ENCODE measurements at places on chromosomes 16 and 17. TPM values are rescaled to one million over a fixed set of nuclear protein-coding genes. Genes with fewer than 3 reads are reported as not detected.

- H3K36me3 ChIP-seq: no peaks in the 10 kb centered on the region
- H3K4me3 ChIP-seq: no peak overlapping the region
- no peaks in the 10 kb centered on the region for H3K4me1 ChIP-seq
- no peak overlapping the region for H3K27ac ChIP-seq
- H3K27me3 ChIP-seq: no peaks in the 10 kb centered on the region
- DNase-seq: no peak
These were observed 204.1 kb upstream of the NLRP1 start for GRCh38 chr17:5788266-5788900.

DNA sequence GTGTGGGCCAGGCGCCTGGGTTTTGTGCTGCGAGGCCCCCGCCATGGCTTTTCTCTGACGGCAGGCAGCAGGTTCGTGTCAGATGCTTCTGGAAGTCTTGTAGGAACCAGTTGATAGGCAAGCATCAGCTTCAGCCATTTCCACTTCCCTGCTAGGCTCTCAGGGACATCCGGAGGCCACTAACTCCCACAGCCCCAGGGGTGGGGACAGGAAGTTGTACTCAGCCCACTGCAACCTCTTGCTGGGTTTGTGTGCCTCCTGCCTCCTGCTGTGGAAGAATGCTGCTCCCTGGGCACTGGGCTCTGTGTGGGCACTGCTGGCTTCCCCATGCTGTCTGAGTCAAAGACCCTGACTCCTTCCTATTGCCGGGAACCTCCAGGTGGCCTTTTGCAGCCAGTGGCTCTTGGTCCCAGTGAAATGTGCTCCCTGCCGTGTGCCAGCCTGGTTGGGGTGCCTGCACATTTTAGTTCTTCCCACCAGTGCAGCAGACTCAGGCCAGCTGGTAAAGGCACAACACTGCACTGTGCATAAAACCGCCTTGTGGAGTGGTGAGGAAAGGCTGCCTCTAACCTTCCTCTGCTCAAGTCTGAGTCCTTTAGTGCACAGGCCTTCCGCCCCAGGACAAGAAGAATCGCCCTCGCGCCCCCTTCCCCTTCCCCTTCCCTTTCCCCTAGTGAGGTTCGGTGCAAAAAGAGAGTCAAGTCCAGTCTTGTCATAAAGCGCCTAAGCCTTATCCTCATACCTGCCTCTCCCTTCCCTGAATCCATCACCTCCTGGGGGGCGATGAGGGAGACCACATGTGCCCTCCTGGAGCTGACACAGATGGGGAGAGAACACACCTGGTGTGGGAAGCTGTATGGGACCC lies 16.6 kb downstream of the LDHD start:
- no peaks in the 10 kb centered on the region for H3K36me3 ChIP-seq
- no peaks in the 10 kb centered on the region for H3K27me3 ChIP-seq
- no peak overlapping the region for H3K27ac ChIP-seq
- DNase-seq: no peak
- peaks cover 36% of the 10 kb centered on the region for H3K4me1 ChIP-seq

DNA sequence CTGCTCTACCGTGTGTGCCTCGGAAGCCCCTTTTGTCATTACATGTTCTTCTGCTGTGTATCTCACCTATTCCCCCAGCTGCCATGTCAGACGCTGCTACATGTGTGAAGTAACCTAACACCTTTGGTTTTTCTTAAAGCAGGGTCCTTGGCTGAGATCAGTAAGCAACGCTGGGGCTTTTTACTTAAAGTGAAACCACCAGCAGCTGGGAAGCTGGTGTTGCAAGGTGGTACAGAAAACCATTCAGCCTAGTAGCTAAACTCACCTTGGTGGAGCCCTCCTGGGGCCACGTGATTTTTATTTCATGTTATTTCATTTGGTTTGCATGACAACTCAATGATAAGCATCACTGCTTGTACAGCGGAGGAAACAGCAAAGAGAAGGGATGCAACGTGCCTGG lies 62.6 kb downstream of the PLCG2 start:
- H3K36me3 ChIP-seq: no peaks in the 10 kb centered on the region
- H3K4me1 ChIP-seq: no peaks in the 10 kb centered on the region
- DNase-seq: no peak

GRCh38 chr17:75927286-75927922 lies 13.4 kb downstream of the FBF1 start:
- H3K36me3 ChIP-seq: no peaks in the 10 kb centered on the region
- no peak for DNase-seq
- H3K4me3 ChIP-seq: no peak overlapping the region
- H3K4me1 ChIP-seq: no peaks in the 10 kb centered on the region
- no peaks in the 10 kb centered on the region for H3K27me3 ChIP-seq
- no peak overlapping the region for H3K27ac ChIP-seq

DNA sequence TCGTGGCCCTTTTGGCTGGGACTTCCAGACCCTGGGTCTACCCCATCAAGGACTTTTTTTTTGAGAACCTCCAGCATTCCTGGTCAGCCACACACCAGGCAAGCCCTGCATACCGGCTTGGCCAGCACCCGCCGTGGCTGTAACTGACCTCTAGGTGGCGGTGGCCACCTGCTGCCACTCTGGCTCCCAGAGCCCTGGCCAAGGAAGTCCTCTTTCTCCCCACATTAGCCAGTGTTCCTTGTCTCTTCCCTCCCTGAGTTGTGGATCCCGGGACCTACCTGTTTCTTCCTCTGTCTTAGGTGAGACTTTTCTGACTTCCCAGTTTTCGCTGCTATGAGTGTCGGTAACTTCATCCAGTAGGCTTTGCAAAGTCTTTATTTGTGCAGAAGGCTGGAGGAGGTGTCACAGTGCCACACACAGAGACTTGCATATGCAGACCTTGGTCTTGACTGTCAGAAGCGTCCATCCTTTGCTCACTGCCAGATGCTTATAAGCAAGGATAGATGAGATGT lies 348.3 kb downstream of the CPPED1 start:
- H3K27me3 ChIP-seq: no peaks in the 10 kb centered on the region
- H3K36me3 ChIP-seq: no peaks in the 10 kb centered on the region
- H3K4me1 ChIP-seq: no peaks in the 10 kb centered on the region
- DNase-seq: peak; percentile 66
- no peak overlapping the region for H3K27ac ChIP-seq

DNA sequence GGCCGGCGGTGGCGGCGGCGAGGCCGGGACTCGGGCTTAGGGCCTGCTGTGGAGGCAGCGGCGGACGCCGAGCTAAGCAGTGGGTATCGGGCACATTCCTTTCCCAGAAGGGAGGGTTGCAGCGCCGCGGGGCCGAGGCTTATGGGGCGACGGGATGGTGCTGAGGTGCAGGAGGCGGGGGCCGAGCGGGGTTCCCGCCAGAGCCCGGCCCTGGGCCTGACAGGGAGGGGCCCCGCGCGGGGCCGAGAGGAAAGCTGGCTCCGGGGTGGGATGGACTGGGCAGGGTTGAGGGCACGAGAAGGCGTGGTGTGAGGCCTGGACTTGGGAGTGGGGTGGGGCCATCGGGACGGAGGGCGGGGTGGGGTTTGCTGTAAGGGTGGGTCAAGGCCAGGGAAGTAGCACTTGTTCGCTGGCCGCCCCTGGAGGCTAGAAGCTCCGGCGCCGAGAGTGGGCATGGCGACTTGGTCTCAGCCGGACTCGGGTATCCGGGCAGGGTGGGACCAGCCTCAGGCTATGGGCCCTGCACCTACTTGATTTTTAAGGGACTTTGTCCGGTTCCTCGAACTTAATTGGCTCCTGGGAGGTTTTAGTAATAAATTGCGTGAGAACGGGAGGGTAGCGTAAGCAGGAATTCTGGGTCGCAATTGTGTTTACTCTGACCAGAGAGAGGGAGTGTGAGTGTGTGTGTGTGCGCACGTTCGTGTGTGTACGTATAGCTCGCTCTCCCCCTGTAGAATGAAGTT lies 396 bp downstream of the NFE2L1 start:
- H3K4me3 ChIP-seq: peak overlapping the region; percentile 59
- no peaks in the 10 kb centered on the region for H3K36me3 ChIP-seq
- DNase-seq: peak; percentile 88
- peak overlapping the region; percentile 95 for H3K27ac ChIP-seq
- H3K27me3 ChIP-seq: no peaks in the 10 kb centered on the region

GRCh38 chr16:27322858-27323780 lies 9.3 kb downstream of the IL4R start:
- peak overlapping the region; percentile 20 for H3K27ac ChIP-seq
- H3K27me3 ChIP-seq: no peaks in the 10 kb centered on the region
- peaks cover 70% of the 10 kb centered on the region for H3K4me1 ChIP-seq

GRCh38 chr16:54210452-54211125 lies 76.0 kb downstream of the IRX3 start:
- H3K4me3 ChIP-seq: no peak overlapping the region
- no peaks in the 10 kb centered on the region for H3K4me1 ChIP-seq
- no peaks in the 10 kb centered on the region for H3K36me3 ChIP-seq
- no peak overlapping the region for H3K27ac ChIP-seq
- DNase-seq: no peak

DNA sequence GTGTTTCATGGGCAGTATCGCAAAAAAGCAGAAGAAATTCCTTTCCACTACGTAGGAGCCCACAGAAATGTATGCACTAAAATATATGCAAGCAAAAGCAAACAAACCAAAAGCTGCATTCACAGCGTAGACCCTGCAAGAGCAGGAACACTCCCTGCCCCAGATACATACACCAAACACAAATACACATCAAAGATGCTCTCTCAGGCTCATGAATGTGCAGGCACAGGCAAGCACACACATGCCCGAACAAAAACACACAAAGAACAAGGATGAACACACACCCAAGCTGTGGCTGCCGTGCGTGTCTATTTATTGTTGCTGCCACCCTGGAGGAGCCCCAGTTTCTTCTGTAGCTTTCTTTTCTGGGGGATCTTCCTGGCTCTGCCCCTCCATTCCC lies 1.7 kb downstream of the NUPR1 start:
- no peaks in the 10 kb centered on the region for H3K36me3 ChIP-seq
- DNase-seq: no peak
- peak overlapping the region; percentile 90 for H3K27ac ChIP-seq
- H3K4me1 ChIP-seq: peaks cover 66% of the 10 kb centered on the region

DNA sequence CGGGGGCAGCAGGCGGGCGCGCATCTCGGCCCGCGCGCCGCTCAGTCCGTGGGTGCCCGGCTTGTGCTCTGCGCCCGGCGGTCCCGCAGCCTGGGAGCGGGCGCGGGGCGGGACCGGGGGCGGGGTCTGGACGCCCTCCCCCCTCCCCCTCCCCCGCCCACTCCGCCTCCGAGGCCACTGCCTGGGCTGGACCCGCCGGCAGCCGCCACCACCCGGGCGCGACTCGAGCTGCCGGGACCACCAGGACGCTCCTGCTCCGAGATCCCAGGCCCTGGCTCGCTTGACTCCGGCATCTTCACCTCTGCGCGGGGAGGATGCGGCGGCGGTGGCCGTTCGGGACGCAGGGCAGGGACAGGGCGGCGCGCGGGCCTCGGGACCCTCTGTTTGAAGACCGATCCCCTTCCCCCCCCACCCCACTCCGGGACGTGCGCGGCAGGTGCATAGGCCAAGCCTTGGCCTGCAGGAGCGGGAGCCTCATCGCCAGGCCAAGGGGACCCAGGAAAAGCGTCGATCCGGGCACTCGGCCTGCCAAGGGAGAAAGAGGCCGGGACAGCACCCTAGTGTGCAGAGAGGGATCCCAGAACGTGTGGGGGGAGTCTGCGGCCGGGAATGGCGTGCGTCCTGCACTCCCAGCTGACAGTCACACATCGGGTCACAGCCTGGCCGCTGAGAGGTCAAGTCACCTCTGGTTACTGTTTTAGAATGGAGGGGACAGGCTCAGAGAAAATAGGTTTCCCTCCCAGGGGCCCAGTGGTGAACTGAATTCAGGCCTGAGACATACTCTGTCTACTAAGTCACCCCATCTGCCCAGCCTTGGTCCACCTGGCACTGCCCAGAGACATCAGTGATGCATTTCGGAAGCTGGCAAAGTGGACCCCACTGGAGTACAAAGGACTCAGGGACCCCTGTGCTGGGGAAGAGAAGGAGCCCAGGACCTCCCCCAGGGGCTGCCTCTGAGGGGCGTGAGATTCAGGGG lies at the start of gene HS3ST6:
HS3ST6 (minus strand) TSS at position 65 of the 976 bp plus-strand sequence. CDS start 92 bp downstream, outside the sequence.
- H3K4me3 ChIP-seq: no peak within 1 kb of the TSS

DNA sequence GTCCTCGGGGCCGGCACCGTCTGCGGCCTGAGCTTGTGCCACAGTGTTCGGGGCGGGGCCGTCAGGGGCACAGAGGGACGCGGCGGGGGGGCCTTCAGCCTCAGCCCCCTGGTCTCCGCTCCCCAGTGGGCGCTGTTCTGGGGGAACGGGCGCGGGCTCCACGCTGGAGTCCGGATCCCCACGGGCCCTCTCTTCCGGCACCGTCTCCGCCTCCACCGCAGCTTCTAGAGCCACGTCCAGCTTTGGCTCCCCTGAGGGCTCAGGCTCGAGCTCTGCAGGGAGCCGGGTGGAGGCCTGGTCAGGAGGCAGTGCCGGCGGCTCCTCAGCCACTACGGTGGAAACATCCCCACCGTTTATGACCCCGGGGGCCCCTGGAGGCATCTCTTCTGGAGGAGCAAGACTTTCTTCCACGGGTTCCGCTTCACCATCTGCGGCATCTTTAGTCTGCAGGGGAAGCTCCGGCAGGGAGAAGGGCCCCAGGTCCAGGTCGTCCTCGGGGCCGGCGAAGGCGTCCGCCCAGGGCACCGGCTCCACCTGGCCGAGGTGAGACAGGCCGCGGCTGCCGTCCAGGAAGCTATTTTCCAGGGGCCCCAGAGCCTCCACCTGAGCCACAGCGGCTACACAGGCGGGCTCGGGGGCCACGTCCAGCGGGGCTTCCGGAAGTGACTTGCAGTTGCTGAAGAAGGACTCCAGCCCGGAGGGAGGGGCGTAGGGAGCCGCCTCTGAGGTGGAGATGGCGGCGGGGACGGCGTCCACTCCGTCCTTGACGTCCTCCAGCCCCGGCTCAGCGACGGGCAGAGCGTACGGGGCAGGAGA lies 62.4 kb downstream of the ZNF778 start:
- H3K4me1 ChIP-seq: no peaks in the 10 kb centered on the region
- H3K27ac ChIP-seq: no peak overlapping the region
- no peak overlapping the region for H3K4me3 ChIP-seq
- H3K36me3 ChIP-seq: peaks cover 10% of the 10 kb centered on the region

GRCh38 chr17:7703584-7704479 lies 1.2 kb upstream of the EFNB3 start:
- H3K36me3 ChIP-seq: no peaks in the 10 kb centered on the region
- H3K27ac ChIP-seq: no peak overlapping the region
- H3K27me3 ChIP-seq: peaks cover 21% of the 10 kb centered on the region

GRCh38 chr17:73526952-73527351 lies 117.3 kb downstream of the SDK2 start:
- H3K27ac ChIP-seq: no peak overlapping the region
- no peaks in the 10 kb centered on the region for H3K4me1 ChIP-seq
- no peak for DNase-seq
- H3K4me3 ChIP-seq: no peak overlapping the region
- no peaks in the 10 kb centered on the region for H3K36me3 ChIP-seq

DNA sequence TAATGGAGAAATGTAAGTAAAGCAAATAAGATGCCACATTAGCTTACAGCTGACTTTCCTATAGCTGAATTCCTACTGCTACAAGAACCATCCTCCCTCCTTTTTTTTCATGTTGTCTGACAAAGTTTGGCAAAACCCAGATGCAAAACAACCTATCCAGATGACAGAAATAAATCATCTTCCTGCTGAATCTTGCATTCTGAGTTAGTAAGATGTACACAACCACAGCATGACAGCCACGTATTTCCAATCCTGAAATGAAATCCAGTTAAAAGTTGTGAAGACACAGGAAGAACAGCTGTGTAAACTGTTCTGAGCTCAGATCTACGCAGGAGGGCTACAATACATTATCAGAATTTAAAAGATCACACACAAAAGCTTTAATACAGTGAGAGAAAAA lies 5.1 kb upstream of the DHX33 start:
- no peaks in the 10 kb centered on the region for H3K27me3 ChIP-seq
- peaks cover 5% of the 10 kb centered on the region for H3K4me1 ChIP-seq
- DNase-seq: no peak
- H3K4me3 ChIP-seq: no peak overlapping the region

Gene ASPA
- 0.66 TPM for total RNA-seq

Gene NOS2
- 0.26 TPM for total RNA-seq

Gene CCL1
- not detected for total RNA-seq

All from body of pancreas (tissue), 4 donors.